ENCODE measurements at places on chromosomes 2 and 18. TPM values are rescaled to one million over a fixed set of nuclear protein-coding genes. Genes with fewer than 3 reads are reported as not detected.

DNA sequence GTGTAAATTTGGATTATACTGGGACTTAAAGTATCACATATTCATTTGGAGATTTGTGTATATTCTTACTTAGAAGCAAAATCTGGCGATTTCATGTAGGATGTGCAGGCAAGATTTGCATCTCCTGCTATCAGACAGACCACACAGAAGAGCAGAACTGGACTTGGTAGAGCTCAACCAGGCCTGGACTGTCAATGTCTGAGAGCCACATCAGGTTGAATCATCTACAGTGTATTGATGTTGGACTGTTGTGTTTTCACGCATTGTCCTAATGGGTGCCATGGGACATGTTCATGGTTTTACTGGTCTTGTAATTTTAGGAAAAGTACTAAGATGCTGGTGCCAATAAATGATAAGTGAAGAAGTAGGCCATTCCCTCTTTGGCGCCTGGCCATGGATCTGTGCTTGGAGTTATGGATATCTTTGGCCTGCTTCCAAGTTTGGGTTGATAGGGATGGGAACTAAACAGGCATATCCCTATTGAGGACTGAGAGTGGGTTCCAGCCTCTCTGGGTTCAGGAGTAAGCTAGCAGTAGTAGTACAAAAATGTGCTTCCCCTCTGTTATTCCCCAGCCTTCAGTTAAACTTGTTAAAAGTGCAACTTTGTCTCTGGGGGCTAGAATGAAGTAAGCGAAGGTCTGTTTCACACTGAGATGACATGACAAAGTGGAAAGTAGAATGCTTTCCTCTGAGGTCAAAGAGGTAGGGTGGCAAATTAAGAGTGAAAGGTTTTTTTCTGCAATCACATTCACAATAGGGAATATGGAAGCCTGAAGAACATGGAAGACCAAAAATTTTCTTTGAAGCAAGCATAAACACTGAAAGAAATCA lies 49.2 kb upstream of the NEMP2 start:
- no peak for DNase-seq

DNA sequence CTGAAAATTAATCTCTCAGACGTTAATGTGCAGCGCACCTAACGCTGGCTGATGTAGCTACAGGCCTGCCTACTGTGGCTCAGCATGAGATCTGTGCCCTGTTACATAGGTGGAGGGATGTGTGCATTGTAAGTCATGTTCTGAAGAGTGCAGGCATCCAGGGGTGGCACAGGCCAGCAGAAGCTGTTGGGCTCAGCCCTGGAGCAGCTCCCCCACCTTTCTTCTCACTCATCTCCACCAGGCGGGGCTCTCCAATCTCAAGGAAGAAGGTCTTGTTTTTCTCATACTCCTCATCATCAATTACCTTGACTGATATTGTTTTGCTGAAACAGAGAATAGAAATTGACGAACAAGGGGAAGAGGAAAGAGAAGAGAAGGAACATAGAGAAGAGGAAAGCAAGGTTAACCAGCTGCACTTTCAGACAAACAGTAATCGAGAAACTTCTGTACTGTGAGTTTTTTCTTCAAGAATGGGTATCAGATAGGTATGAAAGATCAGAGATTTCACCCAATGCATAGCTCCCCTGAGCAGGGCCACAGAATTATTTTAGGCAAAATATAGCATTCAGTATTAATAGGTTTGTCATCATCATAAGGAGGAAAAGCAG lies 273.6 kb downstream of the SLC8A1 start:
- DNase-seq = no peak

- no peak for DNase-seq
Observed at GRCh38 chr2:191556463-191556862, 121.5 kb upstream of the NABP1 start.

Gene WNT10A
- not detected for polyA plus RNA-seq

Gene IL18RAP
- not detected for polyA plus RNA-seq

Gene RSAD2
- polyA plus RNA-seq = not detected

Measured in GM23338 (cell line).